ENCODE measurements at places on chromosomes 5 and 9.

GRCh38 chr9:37187713-37188439 lies 67.5 kb downstream of the ZCCHC7 start:
- DNase-seq: no peak

- DNase-seq: no peak
These were observed 648.6 kb downstream of the SEMA5A start for GRCh38 chr5:8897316-8897715.

GRCh38 chr5:173880306-173880985 lies 7.7 kb upstream of the CPEB4 start:
- DNase-seq: no peak

- no peak for DNase-seq
These were observed 53.8 kb downstream of the GCNT1 start for GRCh38 chr9:76512826-76513225.

Measured in activated T-cell treated with anti-CD3 and anti-CD28 coated beads for 48 hours (primary cell).